GM04503 (cell line): ENCODE measurements at places on chromosomes 4 and X.

GRCh38 chr4:76644831-76645485, 209.9 kb downstream of the SHROOM3 start:
- no peak for DNase-seq

DNA sequence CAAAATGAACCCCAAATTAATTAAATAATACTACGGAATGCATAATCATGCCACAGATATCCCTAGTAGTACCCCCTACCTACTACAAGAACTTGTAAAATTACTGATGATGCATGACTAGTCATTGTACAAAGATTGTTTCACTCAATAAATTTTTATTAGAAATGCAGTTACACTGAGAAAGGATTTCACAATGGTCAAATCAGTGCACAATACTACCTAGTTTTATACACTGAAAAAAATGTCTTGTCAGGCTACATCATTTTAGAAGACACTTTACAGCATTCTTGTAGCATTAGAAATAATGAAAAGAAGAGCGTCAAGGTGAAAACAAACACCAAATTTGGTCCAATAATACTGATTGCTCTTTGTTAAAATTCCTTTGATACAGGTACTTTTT, 178.8 kb downstream of the GPM6A start:
- DNase-seq: no peak

GRCh38 chr4:70721747-70722146, at the start of gene RUFY3:
Gene RUFY3 (plus strand): TSS chr4:70721964. CDS start chr4:70722574, 610 bp downstream.
- DNase-seq: peak; percentile 90

- DNase-seq: peak; percentile 60
Measured at GRCh38 chr4:176193938-176194337, 1.4 kb downstream of the SPATA4 start.

GRCh38 chrX:39310891-39311290, 509.6 kb downstream of the MID1IP1 start:
- no peak for DNase-seq

GRCh38 chr4:107202744-107203143, 166.6 kb upstream of the DKK2 start:
- DNase-seq: no peak

DNA sequence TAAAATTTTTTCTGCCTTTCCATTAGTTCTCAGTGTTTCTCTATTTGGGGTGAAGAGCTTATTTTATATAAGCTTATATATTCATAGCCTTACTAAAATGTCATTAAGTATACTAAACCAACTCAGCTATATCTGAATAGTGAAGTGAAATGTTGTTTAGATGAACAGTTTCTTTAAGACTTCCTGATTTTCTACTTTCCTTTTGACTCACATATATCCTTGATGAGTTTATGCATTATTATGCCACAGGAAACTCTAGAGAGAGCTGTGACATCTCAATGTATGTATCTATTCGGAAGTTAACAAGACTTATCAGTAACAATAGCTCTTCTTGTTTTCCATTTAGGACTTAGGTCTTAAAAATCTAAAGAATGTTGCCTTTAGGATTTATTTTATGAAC, 1491.8 kb upstream of the IGFBP7 start:
- DNase-seq: no peak

DNA sequence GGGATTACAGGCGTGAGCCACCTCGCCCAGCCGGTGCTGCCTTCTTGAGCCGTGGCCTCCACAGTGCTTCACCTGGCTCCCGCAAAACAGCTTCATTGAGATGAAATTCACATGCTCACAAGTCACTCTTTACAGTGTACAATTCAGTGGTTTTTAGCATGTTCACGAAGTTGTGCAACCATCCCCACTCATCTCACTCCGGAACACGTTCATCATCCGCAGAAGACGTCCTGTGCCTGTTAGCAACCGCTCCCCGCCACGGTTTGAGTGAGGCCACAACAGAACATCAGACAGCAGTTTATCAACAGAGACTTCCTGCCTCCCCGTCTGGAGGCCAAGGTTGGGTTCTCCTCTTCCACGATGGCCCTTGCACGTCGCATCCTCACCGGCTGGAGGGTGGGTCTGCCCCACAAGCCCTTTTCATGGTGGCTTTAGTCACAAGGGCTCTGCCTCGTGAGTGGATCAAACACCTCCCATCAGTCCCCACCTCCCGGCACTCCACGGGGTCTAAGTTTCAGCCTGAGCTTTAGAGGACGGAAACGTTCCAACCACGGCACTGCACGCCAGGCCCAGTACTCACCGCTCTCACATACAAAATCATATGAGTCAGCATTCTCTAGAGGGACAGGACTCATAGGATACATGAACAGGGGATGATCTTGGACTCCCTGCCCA, 29.6 kb upstream of the SPON2 start:
- DNase-seq: peak; percentile 51

- DNase-seq: no peak
Measured at GRCh38 chrX:109936114-109936513, 66.8 kb upstream of the TMEM164 start.

DNA sequence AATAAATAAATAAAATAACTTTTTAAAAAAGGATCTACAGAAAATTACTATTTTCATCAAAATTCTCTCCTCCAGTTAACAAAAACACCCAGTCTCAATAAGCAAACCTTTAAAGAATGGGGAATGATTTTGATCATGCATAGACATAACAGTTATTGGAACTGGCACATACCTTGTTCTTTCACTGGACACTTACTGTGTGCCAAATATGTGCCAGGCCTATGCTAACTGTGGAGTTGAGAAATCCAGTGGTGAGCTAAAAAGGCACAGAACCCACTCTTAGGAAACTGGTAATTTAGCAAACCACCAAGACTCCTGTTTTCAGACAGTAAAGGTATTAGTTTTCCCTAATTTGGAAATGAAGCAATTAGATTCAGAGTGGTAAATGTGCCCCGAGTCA, 39.1 kb downstream of the CLOCK start:
- no peak for DNase-seq

DNA sequence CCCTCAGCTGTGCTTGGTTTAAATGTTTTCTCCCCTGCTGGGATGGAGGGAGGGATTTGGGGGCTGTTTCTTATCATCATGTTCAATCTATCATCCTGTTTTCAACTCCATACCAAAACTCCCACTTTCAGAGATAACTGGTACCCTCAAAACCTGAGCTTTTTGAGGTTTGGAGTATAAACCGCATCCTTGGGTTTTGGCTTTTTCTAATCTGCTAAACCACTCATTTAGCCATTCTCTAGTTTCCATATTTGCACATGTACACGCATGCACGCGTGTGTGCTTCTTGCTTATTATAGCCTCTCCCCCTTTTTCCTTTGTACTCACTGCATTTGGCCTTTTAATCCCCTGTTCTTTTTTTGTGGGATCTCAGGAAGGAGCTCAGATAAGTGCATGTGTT, 116.7 kb upstream of the TEX13D start:
- DNase-seq: no peak

GRCh38 chr4:71732706-71733105, 51.2 kb downstream of the GC start:
- DNase-seq: no peak

- no peak for DNase-seq
Measured at GRCh38 chrX:15816886-15817285, 26.6 kb downstream of the ZRSR2 start.

GRCh38 chrX:47217121-47217851, 1.2 kb upstream of the CDK16 start:
- no peak for DNase-seq

- no peak for DNase-seq
Measured at GRCh38 chr4:112213091-112213490, 18.5 kb upstream of the AP1AR start.

DNA sequence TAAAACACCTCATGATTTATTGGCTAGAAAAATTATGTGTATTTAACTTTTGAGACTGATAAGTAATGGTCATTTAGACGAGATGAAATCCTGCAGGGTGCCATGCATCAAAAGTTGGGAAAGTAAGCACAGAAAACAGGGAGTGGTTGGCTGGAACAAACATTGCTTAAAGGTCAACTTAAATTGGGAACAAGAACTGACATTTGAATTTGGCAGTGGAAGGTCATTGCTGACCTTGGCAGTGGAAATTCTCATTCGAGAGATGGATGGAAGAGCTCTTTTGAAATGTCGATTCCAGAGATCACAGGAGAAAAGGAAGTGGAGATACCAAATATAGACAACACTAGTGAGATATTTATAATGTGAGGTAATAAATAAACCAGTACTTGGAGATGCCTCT, 572.8 kb downstream of the TRAM1L1 start:
- no peak for DNase-seq

- DNase-seq: no peak
Measured at GRCh38 chr4:46389301-46389775, 590 bp downstream of the GABRA2 start.

- DNase-seq: no peak
Measured at GRCh38 chr4:137069473-137069872, 462.8 kb downstream of the PCDH18 start.

DNA sequence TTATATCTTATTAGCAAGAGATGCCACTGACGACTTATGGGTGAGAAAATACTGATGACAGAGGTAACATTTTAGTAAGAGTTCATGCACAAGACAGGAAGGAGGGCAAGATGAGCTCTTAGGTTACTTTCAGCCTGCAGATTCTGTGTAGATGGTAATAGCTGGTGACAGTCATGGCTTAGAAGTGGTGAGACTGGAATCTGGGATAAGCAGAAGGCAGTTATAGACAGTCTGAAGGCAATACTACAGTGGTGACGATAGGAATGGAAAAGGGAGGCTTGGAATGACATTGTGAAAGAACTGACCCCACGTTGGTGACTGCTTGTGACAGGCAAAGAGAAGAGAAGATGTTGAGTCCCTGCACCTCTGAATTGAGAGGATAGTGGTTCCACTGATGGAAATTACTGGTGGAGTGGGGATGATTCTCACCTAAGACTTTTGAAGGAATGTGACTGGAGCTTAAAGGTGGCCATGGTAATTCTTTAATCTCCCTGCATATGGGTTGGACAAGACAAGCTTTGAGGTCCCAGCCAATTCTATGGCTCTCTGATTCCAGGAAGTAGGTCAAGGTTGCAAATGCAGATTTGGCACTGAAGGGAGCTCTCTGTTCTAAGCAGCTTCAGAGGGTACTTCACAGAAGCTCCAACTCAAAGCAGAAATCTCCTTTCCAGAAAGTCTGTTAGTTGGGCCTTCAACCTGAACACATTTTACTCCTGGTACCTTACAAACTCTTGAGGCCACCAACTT, 99.7 kb downstream of the RASL11B start:
- DNase-seq: no peak

DNA sequence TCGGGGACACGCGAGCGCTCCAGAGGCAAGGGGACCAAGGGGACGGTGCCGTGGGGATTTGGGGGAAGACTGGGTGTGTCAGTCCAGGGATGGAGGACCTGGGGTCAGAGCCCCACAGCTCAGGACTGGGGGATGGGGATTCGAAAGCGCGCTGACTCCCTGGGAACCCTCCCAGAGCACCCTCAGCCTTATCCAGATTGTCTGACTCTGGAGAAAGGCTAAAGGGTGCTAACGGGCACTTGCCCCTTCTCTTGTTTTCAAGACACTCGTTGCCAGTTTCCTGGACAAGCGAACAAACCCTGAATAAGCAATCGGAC, 1.1 kb downstream of the DOCK11 start:
- DNase-seq: no peak

GRCh38 chr4:108796173-108796572, 33.3 kb upstream of the ETNPPL start:
- DNase-seq: no peak

DNA sequence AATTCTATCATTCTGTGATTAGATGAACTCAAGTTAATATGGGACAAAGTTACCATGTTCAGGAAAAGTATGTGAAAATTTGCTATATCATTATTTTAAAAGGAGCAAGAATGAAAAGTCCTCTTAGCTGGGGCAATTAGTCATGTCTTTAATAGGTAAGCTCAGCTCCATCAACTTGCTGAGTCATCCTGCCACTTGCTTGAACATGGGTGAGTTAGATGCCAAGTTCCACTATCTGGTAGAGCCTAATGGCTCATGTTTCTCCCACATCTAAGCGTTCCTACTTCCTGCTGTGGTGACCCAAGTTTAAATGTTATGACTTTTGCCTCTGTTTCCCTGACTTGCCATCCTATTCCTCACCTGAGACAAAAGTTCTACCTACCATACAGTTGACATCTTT, 276.8 kb downstream of the ZNF674 start:
- DNase-seq: no peak

DNA sequence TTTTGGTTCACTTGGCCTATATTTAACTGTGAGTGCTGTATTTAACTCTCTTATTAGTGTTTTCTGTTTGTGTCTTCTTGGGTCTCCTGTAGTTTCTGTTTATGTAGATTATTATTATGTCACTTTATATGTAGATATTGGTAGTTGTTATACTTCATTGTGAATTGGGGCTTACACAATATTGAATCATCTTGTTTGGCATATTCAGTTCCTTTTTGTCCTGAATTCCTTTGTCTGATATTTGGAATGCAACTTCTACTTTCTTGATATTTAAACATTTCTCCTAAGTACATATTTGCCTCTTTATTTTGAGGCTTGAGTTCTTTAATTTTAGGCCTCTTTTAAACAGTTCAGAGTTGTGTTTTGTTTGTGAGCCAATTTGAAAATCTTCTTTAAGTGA, 544.8 kb upstream of the ADGRL3 start:
- DNase-seq: no peak

DNA sequence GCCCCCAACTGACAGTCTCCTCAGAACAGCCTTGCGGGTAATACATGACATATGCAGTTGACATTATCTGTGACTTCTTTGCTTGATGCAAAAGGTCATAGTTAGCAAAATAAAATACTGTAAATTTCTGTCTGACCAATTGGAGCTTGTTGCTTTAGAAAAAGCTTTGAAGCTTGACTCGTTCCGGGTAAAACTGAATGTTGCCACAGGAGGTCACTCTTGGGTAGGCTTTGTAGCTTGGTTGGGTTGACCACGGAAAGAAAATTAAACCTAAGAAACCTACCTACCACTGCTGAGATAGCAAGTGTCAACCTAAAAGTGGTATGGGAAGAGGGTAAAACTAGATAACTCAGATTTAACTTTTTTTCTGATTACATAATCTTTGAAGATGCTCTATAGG, 23.2 kb downstream of the PRPS2 start:
- DNase-seq: no peak

GRCh38 chr4:172011196-172011595, 198.0 kb downstream of the GALNTL6 start:
- no peak for DNase-seq

DNA sequence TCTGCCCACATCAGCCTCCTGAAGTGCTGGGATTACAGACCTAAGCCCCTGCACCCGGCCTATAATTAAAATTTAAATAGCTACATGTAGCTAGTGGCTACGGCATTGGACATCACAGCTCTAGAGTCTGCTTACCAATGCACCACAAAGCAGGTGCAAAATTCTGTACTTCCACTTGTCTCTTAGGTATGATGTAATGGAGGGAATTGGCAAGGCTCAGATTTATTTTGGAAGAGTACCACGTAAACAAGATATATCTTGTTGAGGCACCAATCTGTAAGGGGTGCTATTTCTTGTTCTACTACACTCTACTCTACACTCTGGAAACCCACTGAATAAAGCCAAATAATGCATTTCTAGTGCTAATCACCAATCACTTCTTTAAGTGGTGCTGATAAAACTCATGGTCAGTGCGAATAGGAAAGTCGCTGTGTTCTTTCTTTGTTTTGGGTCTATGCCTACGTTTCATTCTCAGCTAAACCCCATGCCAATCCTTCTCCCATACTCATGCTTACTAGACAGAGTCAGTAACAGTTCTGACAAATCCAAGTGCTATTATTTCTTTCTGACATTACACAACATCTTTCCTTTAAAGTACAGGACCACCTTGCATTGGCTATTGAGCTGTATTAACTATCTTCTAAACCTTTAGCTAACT, 92.3 kb downstream of the GC start:
- no peak for DNase-seq
